ENCODE measurements at places on chromosomes 3 and 15.
A peak's percentile ranks its signal among the peaks of the same experiment; 100 is the strongest.

- peak; percentile 90 for DNase-seq
Observed at GRCh38 chr3:194141415-194142155, 5.6 kb downstream of the HES1 start.

- DNase-seq, result no peak
Observed at GRCh38 chr3:55165278-55165677, 237.4 kb upstream of the LRTM1 start.

GRCh38 chr15:65303687-65304380 lies 643 bp upstream of the RNU5B-1 start:
- peak; percentile 84 for DNase-seq

- no peak for DNase-seq
Observed at GRCh38 chr3:189990826-189991225, 129.9 kb downstream of the P3H2 start.

- DNase-seq, result no peak
Observed at GRCh38 chr15:81894061-81894460, 151.8 kb downstream of the MEX3B start.

DNA sequence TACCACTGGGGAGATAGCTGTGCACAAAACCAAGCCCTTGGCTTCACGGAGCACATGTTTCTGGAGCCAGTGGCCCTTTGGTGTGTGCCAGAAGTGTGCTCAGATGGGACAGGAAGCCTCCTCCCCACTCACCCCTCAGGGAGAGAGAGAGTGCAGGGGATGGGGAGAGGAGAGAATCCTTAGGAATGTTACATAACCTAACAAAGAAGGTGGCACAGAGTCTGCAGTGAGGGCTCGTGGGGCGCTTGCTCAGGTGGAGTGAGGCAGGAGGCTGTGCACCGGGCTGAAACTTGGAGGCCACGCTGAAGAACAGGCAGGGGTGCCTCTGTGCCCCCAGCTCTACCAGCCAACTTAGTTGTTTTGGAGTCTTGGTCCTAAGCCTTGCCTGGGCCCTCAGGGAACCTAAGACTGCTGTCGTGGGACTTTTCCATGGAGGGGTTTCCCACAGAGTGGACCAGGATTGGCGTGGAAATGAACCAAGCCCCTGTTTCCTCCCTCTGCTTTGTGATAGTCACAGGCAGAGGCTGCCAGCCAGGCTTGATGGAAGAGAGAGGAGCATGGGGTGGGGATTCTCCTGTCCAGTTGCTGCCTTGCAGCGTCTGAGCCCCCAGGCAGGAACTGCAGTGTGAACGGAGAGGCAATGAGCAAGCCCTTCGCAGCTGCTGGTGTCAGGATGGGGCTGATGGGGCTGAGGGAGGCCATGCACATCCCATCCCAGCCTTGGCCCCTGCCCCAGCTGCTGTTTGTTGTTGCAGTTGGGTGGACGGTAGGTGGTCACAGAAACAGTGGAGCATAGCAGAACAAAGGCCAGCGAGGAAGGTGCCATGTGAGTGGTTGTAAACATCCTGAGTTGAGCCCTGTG lies 32.7 kb downstream of the PDIA5 start:
- DNase-seq, result no peak

- DNase-seq, result no peak
Observed at GRCh38 chr3:143972155-143972504, 507 bp downstream of the DIPK2A start.

- DNase-seq, result peak; percentile 16
Observed at GRCh38 chr15:59550956-59551355, 60.6 kb upstream of the GCNT3 start.

DNA sequence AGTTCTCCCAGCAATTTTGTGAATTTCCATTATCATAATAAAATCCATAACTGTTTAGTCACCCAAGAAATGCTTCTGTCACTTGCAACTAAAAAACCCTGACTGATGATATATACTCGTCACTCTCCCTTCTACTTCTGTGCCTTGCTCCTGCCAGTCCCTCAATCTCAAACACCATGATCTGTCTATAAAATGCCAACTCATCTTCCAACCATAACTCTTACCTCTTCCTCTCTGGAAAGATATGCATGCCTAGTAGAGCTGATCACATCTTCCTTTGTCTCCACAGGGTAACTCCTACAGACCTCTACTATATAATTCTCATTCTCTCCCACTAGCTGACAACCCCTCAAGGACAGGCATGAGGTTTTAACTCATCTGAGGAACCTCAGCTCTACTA lies 5.2 kb upstream of the VEPH1 start:
- DNase-seq, result no peak

- no peak for DNase-seq
Observed at GRCh38 chr3:45163481-45163880, 17.3 kb upstream of the CDCP1 start.

GRCh38 chr15:57580866-57581265 lies 10.8 kb upstream of the MYZAP start:
- no peak for DNase-seq

DNA sequence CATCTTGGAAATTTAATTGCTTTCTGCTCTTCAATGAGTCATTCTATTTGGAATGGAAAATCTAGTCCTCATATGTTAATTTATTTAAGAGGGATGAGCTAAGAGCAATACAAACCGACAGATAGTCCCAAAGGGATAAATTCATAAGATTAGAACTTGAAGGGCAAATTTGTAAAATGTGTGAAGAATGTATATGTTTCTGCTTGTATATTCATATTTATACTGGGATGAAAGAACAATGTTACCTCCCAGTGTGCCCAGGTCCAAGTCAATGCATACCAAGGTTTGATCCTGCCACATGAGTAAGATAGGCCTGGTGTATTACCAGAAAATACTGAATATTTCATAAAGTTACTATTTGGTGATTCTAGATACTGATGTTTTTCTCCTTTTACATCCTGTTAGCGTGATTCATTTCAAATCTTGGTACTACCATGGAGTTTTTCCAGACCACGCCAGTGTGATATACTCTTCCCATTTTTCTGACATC lies 255.6 kb upstream of the SEMA6D start:
- DNase-seq, result no peak

DNA sequence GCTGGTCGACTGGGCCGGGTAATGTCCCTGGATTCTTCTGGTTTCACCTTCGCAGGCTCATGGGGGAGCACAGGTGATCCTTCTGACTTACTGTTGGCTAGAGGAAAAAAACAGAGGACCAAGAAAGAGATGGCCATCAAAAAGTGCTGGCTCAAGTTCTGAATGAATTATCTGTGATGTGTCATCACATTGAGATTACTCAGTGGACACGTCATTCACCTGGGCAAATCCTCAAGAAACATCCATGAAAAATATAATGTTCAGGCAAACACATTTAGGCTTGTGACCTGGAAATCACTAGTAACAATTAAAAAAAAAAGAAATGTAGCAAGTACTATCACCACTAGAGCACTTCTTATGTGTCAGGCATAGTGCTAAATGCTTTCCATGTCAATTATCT lies 81.5 kb upstream of the SLC2A2 start:
- DNase-seq, result no peak

GRCh38 chr15:89591834-89592233 lies 16.6 kb downstream of the TICRR start:
- DNase-seq, result no peak

- peak; percentile 69 for DNase-seq
Observed at GRCh38 chr15:84826369-84826823, 9.2 kb downstream of the ALPK3 start.

DNA sequence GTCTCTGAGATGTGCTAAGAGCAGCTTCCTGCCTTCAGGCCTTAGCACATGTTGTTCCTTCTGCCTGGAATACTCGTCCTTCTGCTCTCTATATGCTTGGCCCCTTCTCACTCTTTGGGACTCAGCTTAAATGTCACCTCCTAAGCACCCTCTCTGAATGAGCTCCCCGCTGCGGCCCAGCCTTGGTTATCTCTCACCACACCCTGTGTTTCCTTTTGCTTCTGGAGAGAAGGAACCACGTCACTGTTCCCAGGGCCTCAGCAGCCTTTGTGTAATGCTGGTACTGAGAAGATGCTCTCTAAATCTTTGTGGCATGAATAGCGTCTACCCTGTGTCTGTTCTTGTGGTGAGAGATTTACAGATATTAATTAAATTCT lies 2.2 kb downstream of the FAH start:
- no peak for DNase-seq

DNA sequence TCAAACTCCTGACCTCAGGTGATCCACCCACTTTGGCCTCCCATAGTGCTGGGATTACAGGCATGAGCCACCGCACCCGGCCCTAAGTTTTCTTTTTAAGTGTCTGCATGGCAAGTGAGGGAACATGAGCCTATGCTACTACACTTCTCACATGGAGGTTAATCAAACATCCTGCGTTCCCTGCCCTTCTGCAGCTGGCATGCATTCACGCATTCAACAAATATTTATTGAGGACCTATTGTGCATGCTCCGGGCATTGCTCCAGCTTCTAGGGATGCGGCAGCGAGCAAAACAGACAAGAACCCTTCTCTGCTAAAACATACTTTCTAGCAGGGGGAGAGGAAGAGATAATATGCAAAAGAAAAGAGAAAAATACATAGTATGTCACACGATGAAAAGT lies 42.6 kb upstream of the ACKR4 start:
- DNase-seq, result peak; percentile 61

Measured in HAP-1 (cell line).